ENCODE measurements at places on chromosomes 7 and 10. TPM values are rescaled to one million over a fixed set of nuclear protein-coding genes. Genes with fewer than 3 reads are reported as not detected.
A peak's percentile ranks its signal among the peaks of the same experiment; 100 is the strongest.

Gene NPC1L1
- total RNA-seq: not detected

- DNase-seq: no peak
Measured at GRCh38 chr7:89511900-89512299, 642.4 kb upstream of the STEAP1 start.

- no peak for DNase-seq
Measured at GRCh38 chr10:7435674-7436073, 24.8 kb upstream of the SFMBT2 start.

DNA sequence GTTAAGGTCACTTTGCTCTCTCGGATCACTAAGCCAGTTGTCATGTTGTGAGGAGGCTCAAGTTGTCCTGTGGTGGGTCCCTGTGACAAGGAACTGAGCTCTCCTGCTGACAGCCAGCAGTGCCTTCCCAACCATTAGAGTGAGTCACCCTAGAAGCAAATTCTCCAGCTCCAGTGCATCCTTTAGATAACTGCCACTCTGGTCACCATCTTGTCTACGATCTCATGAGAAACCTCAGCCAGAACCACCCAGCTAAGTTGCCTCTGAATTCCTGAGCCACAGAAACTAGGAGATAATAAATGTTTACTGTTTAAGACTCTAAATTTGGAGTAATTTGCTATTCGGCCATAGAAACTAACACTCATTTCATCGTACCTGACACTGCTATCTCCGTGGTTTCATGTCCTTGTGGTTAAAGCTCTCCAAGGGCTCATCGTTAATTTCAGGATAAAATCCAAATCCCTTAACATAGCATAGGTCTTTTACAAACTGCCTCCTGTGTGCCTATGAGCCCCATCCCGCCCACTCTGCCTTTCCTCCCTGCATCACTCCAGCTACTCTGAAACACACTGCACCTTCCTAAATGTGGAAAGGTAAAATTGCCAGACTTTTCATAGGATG is 56.5 kb upstream of the WIPF3 start:
- peak; percentile 52 for DNase-seq

- DNase-seq: peak; percentile 97
Measured at GRCh38 chr7:4282434-4283223, 399.5 kb upstream of the FOXK1 start.

Gene AKR1C8
- total RNA-seq: not detected

DNA sequence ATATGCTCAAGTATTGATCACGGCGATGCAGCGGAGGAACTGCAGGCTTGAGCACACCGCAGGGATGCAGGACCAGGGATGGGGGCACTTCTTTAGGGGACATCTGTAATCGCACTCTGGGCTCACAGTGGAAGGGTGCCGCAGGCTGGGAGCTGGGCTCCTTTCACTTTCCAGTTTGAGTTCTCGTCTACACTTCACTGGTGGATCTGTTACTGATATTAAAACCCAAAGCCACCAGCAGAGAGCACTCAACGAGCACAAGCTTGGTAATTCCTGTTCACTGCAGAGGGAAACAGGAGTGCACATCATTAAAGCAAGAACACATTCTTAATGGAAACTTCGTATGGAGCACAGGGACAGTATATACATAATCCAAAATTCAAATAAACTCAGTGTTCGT is 91.3 kb downstream of the PARD3 start:
- peak; percentile 72 for DNase-seq

DNA sequence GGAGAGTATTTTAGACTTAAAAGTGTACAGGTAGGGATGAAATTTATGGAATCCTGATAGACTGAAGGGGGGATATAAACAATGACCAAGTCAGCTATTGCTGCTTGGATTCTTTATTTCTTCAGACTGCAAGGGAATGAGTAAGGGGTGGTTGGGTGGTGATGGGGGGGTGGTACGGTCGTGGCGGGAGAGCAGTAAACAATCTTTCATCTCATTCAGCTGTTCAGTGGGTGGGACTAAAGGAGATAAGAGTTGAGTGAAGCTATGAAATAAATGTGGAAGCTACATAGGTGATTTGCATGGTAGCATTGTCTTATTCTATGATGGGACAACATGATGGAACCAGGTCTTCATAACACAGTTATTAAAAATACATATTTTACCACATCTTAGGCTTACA is 1.8 kb downstream of the SEPTIN7 start:
- DNase-seq: peak; percentile 21

DNA sequence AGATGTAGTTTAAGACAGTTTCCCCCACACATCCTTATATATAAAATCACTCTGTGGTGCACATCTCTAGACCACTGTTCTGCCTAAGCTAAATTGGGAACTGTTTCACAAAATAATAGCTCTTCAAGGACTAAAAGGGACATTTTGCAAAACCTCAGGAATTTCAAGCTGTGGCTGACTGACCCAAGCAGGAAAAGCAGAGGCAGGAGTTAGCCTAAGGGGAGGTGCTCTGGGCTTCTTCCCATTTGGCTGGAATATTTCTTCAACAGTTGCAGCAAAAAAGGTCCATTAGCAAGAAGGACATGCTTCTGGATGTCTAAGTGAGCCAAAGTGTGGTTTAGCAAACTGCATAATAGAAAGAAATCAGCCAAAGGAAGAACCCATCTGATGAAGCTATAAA is 551.2 kb upstream of the ANKRD30A start:
- peak; percentile 55 for DNase-seq

DNA sequence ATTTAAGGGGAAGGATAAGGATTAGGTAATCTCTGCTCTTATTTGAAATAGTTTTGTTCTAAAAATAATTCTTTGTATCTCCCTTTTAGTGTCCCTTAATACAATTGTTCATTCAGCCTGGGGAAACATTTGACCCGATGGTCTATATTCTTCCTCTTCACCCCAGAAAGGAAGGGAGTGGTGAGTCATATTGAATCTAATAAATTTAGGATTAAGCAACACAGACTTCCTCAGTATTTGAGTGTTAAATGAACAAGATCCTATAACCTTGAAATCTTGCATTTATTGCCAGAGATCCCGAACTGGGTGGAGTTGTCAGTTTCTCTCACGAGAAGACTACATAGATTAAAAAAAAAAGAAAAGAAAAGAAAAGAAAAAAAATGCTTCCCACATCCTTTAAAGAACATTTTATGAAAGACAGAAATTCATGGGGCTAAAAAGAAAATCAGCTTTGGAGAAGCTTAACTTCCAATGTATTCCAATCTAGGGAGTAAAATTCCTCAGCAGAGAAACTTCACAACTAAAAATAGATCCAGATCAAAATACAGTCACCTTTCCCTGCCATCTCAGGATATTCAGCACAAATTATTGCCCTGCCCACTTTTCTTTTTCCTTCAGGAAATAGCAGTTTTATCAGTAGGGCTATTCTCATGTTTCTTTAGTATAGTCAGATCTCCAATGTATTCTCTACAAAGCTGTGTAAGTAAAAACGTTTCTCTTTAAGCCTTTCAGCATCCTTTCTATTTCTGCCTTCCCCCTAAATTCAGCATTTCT is 82.2 kb downstream of the SEMA3D start:
- DNase-seq: no peak

DNA sequence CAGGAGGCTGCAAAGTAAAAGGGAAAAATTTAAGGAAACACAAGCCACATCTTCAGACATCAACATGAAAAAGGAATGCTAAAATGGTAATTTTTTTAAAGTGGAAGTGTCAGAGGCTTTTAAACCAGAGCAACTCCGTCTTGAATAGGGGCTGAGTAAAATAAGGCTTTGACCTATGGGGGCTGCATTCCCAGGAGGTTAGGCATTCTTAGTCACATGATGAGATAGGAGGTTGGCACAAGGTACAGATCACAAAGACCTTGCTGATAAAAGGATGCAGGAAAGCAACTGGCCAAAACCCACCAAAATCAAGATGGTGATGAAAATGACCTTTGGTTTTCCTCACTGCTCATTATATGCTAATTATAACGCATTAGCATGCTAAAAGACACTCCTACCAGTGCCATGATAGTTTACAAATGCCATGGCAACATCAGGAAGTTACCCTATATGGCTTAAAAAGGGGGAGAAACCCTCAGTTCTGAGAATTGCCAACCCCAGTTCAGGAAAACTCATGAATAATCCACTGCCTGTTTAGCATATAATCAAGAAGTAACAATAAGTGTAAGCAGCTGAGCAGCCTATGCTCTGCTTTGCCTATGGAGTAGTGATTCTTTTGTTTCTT is 128.3 kb downstream of the SKAP2 start:
- DNase-seq: no peak

- peak; percentile 72 for DNase-seq
Measured at GRCh38 chr10:63491588-63492316, 26.0 kb upstream of the JMJD1C start.

DNA sequence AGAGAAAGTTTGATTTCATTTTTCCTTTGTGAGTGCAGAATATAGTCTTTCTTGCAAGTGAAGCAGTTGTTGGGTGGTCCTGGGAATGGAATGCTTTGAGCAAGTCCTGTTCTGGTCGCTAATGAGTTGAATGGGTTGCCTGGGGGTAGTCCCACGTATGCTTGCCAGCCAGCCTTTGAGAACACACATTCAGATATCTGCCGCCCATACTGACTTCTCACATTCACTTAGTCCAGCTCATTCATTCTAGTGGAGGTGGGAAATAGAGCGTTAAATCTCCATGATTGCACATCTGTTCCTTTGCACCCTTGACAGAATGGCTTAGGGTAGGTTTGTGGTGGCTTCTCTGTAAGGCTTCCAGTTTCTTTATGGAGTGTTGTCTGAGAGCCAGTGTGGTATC is 256.6 kb downstream of the SORCS3 start:
- DNase-seq: no peak

DNA sequence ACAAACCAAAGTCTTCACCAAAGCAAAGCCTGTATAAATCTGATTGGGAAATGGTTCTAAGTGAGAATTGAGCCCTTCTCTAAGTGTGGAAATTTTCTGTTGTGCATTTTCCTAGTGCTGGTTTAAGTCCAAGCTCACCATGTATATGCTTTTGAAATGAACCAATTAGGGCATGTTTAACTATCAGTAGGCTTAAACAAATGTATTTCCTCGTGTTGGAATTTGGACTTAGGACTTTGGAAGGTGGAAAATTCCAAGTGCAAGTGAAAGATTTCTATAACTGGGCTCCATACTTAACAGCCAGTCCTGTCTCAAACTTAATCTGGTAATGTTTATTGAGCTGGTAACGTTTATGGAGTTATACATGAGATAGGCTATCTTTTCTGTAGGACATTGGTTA is 28.5 kb downstream of the CCNY start:
- no peak for DNase-seq

DNA sequence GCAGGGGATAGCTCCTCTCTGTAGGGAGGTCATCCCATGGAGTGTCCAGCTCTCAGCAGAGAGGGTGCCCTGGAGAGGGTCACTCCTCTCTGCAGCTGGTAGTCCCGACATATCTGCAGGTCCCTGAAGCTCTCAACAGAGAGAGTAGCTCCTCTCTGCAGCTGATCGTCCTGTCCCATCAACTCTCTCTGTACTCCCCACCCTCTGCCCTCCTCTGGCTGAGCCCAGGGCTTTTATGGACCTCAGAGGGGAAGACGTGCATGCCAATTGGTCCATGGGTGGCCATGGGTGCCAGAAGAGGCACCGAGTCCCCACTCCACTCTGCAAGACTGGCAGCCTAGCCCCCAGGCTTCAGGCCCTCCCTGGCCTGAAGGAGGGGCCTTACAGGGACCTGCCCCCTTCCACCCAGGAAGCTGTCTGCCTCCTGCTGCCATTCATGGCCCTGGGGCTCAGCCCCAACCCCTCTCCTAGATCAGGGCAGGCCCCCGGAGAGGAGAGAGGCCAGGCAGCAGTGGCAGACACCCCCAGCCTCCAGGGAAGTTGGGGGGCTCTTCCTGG is 9.0 kb upstream of the BLVRA start:
- DNase-seq: no peak

Gene INHBA
- total RNA-seq: 5.8 TPM

DNA sequence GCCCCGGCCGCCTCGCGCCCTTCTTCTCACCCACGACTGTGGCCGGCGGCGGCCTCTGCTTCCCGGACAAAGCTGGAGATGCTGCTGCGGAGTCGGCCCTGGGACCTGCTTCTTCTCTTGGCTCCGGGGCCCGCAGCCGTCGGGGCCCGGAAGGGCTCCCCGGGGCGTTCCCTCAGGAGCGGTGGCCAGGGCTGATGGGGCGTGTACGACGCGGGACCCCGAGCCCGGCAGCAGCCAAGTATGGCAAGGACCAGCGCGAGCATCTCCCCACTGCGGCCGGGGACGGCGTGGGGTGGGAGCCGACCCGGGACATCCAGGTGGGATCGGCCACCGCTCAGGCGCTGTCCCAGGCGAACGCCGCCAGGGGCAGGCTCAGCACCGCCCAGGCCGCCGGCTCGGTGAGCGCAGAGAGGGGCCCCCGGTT is 27.6 kb upstream of the BMS1 start:
- no peak for DNase-seq

Gene STEAP1
- total RNA-seq: 12.5 TPM

Gene ANXA8L1
- total RNA-seq: not detected

- no peak for DNase-seq
Measured at GRCh38 chr7:33130184-33130583, 820 bp downstream of the BBS9 start.

- DNase-seq: no peak
Measured at GRCh38 chr10:42976351-42977031, 100.4 kb upstream of the RET start.

- DNase-seq: peak; percentile 84
Measured at GRCh38 chr10:110629680-110630191, 14.4 kb upstream of the RBM20 start.

Gene CFTR
- not detected for total RNA-seq

Gene FAM221A
- 2.9 TPM for total RNA-seq

- DNase-seq: no peak
Measured at GRCh38 chr7:157584420-157584819, 247.6 kb downstream of the DNAJB6 start.

- no peak for DNase-seq
Measured at GRCh38 chr7:117186218-117187010, 136.4 kb downstream of the WNT2 start.

DNA sequence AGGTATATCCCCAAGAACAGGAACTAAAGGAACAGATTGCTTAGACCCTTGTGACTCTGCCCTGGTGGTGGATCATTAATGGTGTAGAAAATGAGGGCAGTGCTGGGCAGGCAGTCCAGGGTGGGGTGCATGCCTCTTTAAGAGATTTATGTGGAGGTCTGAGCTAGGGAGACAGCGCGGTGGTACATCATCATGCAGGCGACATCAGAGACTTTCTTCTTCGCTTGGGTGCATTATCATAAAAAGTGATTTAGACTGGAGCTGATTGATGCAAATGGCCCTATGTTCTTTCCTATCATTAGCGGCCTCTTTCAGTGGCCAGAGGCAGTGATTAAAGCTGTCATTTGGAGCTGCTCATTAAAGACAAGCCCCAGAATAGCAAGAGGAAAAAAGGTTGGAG is 519.1 kb upstream of the GALNT17 start:
- no peak for DNase-seq

GRCh38 chr7:70131817-70132216 is 533.5 kb downstream of the AUTS2 start:
- peak; percentile 79 for DNase-seq

GRCh38 chr10:104345941-104346340 is 7.7 kb upstream of the ITPRIP start:
- no peak for DNase-seq

All from myocyte (in vitro differentiated cells).